Activated CD4-positive, alpha-beta memory T cell treated with anti-CD3 and anti-CD28 coated beads for 36 hours (primary cell): ENCODE measurements at places on chromosomes 16 and 17.

GRCh38 chr17:50630524-50631194 is 4.0 kb upstream of the ABCC3 start:
- peak; percentile 74 for DNase-seq

- no peak for DNase-seq
Observed at GRCh38 chr17:2033153-2033552, 3.2 kb downstream of the DPH1 start.

- DNase-seq = no peak
Observed at GRCh38 chr17:36949461-36949927, 740 bp downstream of the AATF start.

DNA sequence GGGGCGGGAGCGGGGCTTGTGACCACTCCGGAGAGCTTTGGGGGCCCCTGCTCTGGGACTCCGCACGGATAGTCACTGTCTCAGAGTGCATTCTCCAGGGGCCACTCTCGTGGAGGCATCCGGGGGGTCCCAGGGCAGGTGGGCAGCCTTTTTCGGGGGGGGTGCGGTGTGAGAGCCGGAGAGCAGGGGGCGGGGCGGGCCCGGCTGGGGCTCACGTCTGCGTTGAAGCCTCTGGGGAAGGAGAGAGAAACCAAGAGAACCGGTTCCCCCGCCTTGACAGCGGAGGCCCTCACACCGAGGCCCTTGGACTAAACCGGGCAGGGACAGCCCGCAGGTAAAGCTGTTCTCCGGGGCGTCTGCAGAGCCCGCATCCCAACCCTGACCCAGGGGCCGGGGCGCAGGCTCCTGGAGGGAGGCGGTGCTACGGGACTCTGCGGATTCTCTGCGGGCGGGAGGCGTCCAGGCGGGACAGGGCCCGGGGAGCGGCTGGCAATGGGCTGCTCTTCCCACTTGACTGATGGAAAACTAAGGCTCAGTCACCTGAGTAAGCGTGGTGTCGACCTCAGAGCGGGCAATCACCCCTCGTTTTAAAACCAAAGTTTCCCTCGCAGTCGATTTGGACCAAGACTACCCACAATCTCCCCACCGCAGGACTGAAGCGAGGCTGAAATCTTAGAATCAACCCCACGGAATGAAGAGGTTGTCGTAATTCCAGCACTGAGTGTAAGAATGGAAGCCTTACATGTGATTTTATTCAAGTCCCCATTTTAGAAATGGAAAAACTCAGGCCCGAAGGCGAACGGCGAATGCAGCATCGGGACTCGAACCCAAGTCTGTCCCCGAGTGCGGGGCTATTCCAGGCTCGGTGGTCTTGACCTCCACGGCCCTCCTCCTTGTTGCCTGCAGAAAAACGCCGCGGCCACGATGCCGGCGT is 49.6 kb upstream of the AMZ2 start:
- DNase-seq = peak; percentile 40
